ENCODE measurements at places on chromosomes 6 and 20. TPM values are rescaled to one million over a fixed set of nuclear protein-coding genes. Genes with fewer than 3 reads are reported as not detected.

DNA sequence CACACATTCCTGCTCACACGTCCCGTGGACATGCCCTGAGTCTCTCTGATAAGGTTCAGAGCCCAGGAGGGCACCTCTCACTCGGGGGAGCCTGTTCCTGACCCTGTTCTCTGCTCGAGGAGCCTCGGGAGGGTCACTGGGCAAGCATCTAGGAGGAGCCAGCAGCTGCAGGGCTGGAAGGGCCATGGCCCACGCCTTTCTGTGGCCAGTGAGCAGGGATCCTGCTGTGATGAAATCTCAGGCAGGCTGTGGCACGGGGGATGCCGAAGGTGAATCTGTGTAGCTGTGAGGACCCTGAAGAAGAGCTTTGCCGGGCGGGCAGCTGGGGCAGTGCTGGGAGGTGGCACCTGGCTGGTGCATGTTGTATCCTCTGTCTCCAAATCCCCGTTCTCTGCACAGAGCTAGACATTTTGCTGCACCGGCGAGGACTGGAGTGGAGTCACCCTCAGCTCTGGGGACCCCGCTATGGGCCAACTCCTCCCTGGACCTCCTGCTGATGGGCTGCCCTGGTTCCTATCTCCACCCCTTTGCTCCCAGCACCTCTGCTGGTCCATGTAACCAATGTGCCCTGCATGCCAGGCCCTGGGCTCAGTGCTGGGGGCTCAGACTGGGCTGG, 7.1 kb upstream of the NPBWR2 start:
- DNase-seq, result no peak

DNA sequence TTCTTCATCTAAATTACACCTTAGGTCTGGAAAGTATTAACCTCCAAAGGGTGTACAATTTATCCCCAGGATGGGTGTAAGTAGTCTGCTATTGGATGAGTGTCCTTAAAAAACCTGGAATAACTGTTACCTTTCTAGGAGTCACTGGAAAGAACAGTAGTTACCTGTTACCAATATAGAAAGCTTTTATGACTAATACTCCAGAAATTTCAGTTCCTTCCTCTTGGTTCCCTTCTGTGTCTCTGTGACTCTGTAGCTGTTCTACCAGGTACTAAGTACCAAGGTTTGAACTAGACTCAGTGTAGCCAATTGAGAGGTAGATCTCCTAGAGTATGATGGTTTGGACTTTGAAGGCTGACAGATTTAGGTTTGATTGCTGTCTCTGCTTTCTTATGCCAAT, 47.0 kb upstream of the TBX18 start:
- DNase-seq, result no peak

GRCh38 chr6:143529095-143529494, 17.6 kb upstream of the FUCA2 start:
- DNase-seq, result no peak

The GPX5 gene
- total RNA-seq, result not detected

GRCh38 chr6:91099479-91099878, 512.6 kb upstream of the MAP3K7 start:
- no peak for DNase-seq

- DNase-seq, result no peak
Observed at GRCh38 chr6:79895382-79896074, 51.8 kb downstream of the ELOVL4 start.

DNA sequence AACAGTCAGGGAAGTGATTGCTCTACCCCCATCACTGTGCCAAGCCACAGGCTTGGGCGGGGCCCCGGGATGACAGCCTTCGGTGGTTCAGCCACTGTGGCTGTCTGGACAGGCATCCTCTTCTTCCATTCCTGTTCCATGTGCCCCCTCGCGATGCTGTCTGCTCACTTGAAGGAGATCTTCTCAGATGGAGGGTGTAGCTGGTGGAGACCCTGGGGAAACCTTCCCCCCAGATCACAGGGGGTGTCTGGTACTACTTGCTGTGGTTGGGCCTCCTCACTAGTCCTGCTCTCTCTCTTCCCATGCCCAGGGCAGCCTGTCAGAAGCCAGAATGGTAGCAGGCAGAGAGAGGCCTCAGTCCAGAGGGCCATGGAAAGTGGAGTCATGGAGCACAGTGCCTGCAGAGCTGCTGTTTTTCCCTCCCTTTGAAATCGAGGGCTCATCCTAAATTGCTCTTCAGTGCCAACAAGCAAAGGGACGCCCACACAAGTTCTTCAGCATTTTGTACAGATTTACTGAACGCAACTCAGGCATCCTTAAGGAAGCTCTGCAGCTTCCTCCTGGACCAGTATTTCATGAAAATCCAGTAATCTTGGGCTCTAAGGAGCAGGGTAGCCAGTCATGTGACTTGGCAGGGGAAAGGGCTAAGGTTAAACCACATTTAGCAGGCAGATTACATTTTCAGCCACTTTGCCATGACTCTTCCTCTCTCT, 326.6 kb downstream of the ZFAND3 start:
- DNase-seq, result no peak

GRCh38 chr6:109491207-109491938, 8.4 kb upstream of the ZBTB24 start:
- no peak for DNase-seq

The SCRT2 gene
- not detected for total RNA-seq

The SAMD10 gene
- total RNA-seq, result 1.4 TPM

- DNase-seq, result no peak
Observed at GRCh38 chr6:142851601-142852000, 93.4 kb downstream of the HIVEP2 start.

The PRL gene
- not detected for total RNA-seq

GRCh38 chr6:98828211-98828788, 6.1 kb upstream of the POU3F2 start:
- no peak for DNase-seq

DNA sequence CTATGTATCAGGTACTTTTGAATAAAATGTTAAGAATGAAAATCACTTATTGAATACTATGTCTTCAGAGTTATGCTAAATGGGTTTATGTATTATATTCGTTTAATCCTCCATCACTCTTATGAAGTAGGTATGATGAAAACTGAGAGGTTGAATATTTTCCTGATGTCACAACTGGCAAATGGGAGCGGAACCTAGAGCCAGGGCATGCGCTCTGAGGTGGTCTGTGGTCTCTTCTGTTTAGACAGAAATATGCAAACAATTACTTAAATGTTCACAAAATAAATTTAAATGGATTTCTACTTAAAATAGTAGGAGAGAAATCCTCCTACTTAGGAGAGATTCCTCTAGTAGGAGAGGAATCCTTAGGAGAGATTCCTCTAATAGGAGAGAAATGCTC, 21.3 kb upstream of the UTRN start:
- DNase-seq, result no peak

The MYL9 gene
- 28.2 TPM for total RNA-seq

The RHAG gene
- not detected for total RNA-seq

GRCh38 chr20:59463541-59463940, 140.8 kb upstream of the PHACTR3 start:
- no peak for DNase-seq

Measured in G401 (cell line).